ENCODE measurements at places on chromosomes 1 and 21.

DNA sequence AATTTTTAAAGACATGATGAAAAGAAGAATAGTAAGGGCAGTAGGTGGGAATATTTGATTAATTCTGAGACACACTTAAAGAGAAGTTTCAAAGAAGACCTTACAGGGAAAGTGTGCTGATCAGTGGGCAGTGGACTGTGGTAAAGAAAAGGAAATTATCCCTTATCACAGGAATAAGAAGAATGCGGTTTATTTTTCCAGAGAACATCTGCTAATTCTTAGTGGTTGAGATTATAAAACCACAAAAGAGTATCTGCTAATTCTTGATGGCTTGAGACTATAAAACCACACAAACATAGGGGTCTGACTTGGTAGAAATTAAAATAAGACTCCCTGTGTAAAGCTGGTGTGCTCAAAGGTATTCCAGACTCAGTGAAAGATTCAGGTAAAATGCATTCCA is 60.0 kb upstream of the KCTD3 start:
- DNase-seq, result no peak

DNA sequence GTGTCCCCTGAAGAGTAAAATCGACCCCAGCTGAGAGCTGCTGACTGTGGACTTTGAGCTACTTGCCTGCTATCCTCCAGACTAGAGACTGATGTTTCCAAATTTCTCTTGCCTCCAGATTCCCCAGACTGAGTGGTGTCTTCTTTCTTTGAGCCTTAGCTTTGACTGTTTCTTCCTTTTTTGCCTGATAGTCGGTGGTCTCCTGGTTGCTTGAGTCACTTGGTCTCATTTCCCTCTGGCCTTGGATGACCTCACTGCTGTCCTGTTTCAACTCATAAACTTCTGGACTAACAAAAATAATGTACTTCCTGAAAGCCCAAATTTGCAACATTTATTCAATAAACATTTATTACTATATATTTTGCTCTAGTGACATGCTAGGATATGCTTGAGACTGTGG is 52.9 kb upstream of the DIPK1A start:
- DNase-seq, result no peak

DNA sequence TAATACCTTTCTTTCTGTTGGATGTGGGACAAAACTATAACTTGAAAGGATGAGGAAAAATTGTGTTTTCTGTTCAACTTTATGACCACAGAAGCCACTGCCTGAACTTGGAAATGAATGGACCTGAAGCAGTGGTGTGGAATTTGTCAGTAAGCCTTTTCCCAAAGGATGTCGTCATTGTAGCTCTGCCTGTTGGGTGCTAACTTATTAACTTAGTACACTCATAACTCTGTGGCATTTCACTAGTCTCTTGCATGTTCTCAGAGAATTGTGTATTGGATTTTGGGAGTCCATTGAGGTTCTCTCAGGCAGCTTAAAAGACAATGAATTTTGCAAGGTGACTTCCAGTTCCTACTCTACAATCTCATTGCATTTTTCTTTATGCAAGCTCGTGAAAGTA is 49.6 kb downstream of the KCNK2 start:
- peak; percentile 18 for DNase-seq

GRCh38 chr21:30620522-30620921 is at the start of gene KRTAP20-4:
Gene KRTAP20-4, plus strand, starts transcription at chr21:30620627.
- no peak for DNase-seq

DNA sequence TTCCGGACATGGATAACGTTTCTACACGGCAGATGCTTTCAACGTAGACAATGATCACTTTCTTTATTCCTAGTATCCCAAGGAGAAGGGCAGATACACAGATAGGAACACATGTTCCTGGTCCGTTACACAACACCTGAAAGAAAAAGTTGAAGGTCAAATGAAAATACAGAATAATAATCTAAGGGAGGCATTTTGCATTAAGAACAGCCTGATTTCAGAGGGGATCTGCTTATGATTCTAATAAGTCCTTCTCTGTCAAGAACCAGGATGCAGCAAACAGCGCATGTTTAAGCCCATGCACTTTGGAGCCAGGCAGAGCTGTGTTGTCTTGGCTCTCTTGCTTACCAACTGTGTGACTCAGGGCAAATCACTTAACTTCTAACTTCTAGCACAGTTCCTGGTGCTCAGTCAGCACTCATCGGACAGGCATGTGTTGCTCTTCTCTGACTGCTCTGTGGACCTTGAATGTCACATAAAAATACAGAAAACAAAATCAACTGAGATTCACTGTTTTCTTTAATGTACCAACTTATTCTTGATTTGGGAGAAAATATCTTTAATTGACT is 56.3 kb upstream of the CNN3 start:
- DNase-seq, result no peak

DNA sequence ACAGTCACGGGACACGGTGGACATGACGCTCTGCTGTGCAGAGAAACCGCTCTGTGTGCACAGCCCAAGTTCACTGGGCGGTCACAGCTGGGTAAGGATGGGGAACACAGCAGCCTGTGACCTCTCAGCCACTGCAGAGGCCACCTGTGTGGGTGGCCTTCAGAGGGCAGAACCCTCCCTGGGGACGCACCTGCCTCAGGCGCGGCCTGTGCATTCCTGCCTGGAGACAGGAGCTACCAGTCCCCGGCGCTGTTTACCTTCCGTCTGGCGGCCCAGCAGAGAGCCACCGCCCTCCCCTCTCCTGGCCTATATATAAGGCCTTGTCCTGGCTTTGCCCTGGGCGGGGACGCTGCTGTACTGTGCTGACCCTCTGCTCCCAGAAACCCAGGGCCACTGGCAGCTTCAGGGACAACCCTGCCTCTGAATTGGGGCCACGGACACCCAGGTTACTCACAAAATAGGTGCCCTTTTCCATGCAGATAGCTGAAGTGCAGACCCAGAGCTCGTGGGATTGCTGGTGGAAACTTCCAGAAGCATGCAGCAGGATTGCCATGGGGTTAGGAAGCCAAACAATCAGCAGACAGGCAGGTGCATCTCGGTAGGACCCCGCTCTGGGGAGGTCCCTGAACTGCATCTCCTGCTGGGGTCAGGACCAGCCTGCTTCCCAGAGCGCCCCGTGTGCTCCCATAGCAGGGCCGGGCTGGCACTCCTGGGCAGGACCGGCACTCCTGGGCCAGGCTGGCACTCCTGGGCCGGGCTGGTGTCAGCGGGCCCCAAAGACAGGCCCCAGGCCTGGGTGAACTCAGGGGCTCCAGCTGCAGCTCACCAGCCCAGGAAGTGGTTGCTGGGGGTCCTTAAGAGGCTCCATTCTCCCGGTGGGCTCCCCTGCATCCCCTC is 83.6 kb downstream of the SIK1 start:
- DNase-seq, result peak; percentile 82

GRCh38 chr1:185804206-185804605 is 70.0 kb downstream of the HMCN1 start:
- no peak for DNase-seq

- no peak for DNase-seq
These were observed 61.6 kb upstream of the IPO9 start for GRCh38 chr1:201767339-201767738.

DNA sequence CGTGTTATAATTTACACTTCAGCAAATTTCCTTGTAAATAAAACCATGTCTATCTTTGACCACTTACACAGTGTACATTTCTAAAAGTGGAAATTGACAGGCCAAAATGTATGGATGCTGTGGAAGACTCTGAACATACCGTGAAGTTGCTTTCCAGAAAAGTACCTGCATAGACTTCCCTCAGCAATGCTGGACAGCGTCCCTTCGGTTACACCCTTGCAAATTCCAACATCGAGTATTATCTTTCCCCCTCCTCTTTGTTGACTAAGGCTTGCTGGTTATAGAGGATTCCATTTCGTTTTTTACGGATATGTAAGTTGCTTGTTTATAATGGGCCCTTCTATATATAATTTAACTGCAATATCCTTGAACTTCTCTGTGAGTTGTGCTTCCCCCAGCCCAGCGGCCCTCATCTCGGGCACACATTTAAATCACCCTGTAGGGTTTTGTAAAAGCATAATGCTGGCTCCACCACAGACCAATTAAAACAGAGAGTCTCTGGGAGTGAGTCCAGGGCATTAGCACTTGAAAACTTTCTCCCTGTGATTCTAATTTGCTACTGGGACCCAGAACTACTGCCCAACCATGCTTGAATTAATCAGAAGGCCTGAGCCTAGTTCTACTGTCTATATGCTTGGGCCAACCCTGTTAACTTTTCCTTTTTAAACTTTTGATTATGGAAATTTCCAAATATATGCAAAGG is 230.3 kb downstream of the GRIK3 start:
- no peak for DNase-seq

DNA sequence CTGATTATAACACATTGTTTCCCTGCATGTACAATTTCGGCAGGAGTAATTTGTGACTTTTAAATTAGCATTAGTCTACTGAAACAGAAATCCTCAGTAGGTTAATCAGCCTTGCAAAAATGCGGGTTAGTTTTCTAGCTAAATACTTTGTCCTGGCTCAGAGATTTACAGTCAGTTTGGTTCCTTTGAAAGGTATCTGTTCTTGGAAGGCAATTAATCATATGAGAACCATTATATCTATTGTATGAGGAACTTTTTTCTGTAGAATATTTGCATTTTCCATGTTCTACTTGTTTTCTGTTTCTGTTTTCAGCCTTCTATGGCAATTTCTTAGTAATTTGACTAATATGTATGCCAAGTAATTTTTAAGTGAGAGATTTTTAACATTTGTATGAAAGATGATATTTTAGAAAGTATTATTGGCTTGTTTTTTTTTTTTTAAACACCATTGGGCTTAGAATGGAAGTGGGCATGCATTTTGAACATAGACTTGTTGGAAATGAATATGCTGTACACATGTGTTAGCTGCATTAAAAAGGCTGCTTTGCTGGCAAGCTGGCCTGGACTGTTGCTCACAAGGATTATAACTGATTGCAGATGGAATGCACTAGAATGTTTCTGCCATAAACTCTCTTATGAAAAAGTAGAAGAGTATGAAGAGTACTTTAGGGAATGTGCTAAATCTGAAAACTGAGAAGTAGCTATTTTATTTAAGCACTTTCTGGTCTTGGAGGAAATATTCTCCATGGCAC is 26.2 kb downstream of the KIF1B start:
- DNase-seq, result no peak

GRCh38 chr1:87346130-87346814 is 17.6 kb downstream of the LMO4 start:
- no peak for DNase-seq

DNA sequence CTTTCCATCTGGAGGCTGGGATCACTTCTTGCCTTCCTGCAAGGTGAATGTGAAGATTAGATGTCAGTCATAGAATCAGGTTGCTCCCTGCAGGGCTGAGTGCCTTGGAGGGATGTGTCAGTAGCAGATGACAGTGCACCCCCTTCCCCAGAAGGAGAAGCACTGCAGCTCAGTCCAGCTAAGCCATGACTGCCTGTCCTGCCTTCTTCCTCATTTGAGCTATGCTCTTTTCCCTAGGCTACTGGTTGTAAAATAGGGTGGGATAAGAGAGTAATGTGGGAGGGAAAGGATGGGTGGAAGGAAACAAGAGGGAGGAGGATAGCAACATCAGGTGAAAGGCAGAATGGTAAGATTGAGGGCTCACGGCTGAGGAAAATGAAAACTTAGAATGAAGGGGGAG is 11.1 kb upstream of the FABP3 start:
- DNase-seq, result no peak

- no peak for DNase-seq
These were observed 128.8 kb downstream of the COQ8A start for GRCh38 chr1:227068883-227069282.

DNA sequence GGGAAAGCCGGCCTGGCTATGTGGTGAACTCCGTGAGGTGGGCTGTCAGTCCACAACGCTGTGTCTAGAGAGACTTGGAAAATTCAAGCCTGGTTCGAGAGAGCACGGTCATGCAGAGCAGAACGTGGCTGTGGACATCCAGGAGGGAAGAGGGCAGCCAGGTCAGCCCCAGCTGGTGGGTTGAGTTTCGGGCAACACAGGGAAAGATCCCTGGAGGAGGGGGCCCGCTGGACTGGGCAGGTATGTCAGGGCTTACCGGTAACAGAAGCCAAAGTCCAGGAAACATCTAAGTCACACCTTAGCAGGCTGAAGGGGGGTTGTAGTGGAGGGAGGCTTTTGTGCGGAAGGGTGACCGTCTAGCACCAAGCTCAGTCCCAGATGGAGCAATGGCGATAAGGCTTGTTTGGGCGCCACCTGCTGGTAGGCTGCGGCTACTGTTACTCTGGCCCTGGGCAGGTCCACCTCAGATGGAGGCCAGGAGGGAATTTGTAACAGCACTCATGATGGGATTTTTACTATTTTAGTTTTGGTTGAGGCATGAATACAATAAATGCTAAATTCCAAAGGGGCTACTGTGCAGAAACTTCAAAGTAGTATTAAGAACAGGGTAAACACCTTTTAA is 143.3 kb upstream of the ZNF644 start:
- peak; percentile 89 for DNase-seq

DNA sequence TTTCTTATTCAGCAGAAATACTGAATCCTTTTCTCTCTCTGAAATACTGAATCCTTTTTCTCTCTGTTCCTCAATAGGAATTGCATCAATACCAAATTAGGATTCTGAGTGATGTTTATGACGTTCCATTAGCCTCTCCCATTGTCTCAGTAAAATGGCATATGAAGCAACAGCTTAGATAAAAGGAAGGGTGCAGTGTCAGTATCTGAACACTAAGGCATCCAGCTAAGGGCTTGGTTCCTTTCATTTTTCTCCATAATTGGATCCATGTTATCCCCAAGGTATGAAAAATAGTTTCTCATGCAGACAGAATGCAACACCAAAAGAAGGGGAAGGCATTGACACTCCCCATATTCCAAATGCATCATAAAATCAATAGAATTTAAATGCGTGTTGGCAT is 61.5 kb upstream of the RAVER2 start:
- DNase-seq, result no peak

DNA sequence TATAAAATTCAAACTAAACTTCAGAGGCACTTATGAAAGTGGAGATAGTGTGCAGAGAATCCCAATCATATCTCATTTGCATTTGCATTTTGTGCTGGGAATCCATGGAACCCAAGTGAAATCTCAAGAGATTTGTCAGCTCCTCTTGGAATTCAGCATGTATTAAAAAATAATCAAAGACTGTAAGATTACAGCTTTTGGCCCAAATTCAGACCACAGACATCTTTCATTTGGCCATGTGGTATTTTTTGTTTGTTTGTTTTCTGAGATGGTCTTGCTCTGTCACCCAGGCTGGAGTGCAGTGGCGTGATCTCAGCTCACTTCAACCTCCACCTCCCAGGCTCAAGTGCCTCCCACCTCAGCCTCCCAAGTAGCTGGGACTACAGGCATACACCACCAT is 3.8 kb upstream of the CACYBP start:
- DNase-seq, result no peak

- DNase-seq, result no peak
These were observed 6.5 kb downstream of the IRF2BP2 start for GRCh38 chr1:234603221-234604204.

- no peak for DNase-seq
These were observed 2.8 kb downstream of the GALNT2 start for GRCh38 chr1:230069796-230070195.

- DNase-seq, result no peak
These were observed 31.4 kb upstream of the DEPDC1 start for GRCh38 chr1:68528243-68528642.

DNA sequence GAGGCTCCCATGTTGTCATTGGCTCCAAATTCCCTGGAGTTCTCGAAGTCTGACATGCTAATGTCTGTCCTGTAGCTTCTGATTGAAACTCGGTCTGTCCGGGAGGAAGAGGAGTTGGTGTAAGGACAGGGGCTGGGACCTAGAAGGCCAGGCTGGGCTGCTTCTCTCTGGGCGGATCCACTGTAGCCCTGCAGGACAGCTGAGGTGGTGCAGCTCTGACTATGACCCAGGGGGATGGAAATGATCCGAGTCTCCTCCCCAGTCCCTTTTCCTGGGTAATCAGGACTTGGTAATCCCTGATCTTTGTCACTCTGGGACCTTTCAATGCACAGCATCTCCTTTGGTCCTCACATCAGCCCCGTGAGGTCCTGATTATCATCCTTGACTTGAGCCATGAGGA is 10.0 kb upstream of the FCMR start:
- no peak for DNase-seq
